ENCODE measurements at places on chromosomes 6 and 20.
A peak's percentile ranks its signal among the peaks of the same experiment; 100 is the strongest.

DNA sequence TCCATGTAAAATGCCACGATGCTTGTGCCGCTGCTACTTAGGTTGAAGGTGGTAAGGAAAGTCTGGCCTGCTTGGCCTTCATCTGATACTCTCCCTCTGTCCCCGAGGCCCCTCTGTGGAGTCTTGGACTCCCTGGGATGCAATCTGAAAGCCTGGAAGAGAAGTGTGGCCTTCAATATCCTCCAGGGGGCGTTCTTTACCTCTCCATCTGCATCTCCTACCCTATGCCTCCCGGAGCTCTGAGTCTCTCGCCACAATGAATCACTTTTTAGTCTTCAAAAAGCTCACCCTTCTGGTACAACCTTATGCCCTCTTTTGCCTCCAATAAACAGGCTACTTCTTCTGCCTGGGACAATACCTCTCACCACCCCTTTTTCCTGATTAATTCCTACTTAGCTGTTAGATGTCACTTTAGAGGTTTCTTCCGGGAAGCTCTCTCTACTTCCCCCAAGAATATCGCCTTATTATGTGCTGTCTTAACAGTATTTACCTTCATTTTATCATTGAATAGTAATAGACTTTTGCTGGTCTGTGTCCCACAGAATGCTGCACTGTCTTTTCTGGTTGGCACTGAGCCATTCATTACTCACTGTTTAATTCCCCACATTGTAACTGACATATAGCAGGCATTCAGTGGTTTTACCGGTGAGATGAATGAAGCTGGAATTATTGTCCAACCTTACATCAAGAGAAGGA is 13.9 kb upstream of the ATG5 start:
- peak; percentile 87 for DNase-seq

DNA sequence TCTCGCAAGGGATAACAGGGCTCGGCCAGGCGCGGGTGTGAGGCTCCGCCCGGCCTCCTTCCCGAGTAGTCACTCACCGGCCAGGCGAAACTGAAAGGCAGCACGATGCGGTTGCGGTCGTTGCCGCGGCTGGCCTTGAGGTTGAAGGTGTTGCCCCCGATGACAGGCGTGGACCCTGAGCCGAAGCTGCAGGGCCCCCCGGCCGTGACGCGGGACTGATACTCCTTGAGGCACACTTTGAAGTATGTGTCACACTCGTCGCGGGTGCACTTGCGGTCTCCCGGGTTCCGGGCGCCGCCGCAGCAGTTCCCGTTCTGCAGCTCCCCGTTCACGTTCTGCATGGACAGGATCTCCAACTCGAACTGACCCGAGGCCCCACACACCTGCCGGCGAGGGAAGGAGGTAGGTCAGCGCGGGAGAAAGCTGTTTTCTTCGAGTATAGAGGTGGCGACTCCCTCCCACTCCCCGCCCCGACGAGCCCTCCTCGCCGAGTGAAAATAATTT is 1.1 kb downstream of the JAG1 start:
- DNase-seq: peak; percentile 49

DNA sequence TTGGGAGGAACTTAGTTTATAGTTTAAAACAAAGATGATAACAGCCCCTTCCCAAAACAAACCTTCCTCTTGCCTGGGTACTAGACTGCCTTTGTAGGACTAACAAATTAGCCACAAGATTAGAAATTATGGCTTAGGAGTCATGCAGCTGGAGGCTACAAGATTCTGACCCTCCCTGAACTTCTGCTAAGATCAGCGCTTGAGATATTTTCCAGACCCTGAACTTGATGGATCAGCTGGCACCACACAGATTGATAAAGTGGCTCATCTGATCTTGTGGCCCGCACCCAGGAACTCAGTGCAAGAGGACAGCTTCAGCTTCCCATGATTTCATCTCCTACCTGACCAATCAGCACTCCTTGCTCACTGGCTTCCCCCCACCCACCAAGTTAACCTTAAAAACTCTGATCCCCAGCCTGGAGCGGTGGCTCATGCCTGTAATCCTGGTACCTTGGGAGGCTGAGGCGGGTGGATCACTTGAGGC is 5.9 kb upstream of the SERINC3 start:
- no peak for DNase-seq

GRCh38 chr6:107318100-107318736 is 141.1 kb downstream of the PDSS2 start:
- peak; percentile 49 for DNase-seq

GRCh38 chr6:130574146-130574545 is 208.3 kb downstream of the TMEM200A start:
- peak; percentile 70 for DNase-seq

DNA sequence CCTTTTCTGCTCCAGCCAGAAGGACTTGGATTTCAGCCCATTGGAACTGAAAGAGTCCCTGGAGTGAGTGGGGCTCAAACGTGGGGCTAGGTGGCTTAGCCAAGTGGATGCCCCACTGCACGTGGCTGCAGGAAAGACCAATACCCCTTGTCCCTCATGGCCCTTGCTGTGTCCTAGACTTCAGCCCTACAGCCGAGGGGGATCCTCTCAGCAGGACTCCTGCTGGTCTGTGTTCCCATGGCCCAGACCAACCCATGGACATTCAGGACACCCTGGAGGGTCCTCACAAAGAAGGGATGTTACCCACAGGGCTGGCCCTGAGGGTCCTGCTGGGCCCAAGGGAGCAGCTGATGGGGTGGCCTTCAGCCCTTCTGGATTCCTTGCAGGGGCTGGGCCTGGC is 30.0 kb upstream of the PHACTR3 start:
- no peak for DNase-seq

- no peak for DNase-seq
Measured at GRCh38 chr6:56940977-56941376, 13.9 kb upstream of the BEND6 start.

DNA sequence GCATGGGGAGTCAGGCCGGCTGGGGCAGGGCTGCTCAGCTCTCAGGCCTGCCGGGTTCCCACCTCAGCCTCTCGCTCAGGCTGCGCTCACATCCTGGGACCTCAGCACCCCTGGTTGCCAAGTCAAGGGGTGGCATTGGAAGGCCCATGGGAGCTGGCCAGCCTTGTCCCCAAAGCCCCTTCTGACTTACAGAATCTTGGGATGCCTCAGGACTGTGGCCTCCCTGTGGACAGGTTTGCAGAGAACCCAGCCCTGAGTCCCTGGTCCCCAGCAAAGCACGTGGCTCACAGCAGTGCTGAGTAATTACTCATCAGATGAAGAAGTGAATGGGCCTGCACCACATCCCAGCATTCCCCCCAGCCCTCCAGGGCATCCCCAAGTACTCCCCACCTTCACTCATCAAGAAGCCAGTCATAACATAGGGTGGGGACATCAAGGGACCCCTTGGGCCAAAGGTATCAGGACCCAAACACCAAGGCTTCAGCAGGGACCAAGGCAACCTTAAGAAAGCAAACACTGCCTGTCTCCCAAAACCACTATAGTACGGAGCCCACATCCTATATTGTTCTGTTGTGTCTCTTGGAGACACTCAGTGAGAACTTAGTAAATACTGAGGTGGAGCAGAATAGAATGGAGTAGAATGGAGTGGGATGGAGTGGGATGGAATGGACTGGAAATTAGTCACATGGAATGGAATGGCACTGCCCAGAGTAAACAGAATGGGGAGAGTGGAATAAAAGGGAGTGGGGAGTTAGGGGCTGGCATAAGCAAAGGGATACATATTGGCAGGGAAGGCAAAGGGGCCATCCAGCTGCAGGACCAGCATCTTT is 3.6 kb downstream of the PGC start:
- no peak for DNase-seq

- no peak for DNase-seq
Measured at GRCh38 chr6:28634761-28635546, 109.3 kb downstream of the GPX5 start.

GRCh38 chr6:3744901-3745470 is 6.5 kb downstream of the PXDC1 start:
- DNase-seq: no peak

DNA sequence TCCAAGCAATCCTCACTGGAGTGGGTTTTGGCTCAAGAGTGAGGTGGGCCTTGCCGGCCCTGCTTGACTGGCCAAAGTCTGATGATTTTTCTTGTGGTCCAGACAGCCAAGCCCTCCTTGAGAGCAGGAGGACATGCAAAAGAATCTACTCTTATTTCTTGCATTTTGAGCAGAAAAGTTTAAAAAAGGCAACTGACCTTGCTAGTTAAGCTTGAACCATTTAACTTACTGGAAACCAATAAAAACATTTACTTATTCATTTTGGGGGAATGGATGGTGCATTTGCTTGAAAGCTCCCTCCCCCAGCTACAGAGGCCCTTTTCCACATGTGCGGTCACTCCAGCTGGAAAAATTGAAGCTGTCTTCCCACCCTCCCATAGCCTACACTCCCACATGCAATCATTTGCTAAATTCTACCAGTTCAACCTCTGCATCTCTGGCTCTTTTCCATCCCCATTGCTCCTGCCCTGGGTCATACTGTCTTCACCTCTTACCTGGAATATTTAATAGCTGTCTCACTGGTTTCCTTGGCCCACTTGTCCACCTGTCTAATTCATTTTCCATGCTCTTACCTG is 527.9 kb downstream of the DHX35 start:
- no peak for DNase-seq

- DNase-seq: no peak
Measured at GRCh38 chr6:12393100-12393499, 102.9 kb downstream of the EDN1 start.

DNA sequence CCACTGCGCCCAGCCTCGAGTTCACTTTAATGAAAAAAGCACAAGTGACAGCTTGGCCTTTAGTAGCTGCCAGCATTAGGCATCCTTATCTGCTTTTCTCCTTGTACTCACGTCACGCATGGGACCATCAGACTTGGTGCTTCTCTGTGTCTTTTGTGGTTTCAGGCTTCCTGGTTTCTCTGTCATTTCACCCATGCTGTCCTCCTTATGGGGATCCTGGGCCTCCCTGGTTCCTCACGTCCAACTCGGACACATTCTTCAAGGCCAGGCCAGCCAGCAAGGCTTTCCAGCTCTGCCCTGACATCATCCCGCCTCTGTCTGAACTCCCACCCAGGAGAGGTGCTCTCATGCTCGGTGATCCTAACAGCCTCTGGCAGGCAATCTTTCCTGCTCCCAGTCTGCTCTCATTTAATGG is 83.2 kb downstream of the TIAM2 start:
- DNase-seq: no peak

GRCh38 chr6:2665146-2666070 is 85.3 kb downstream of the MYLK4 start:
- no peak for DNase-seq

- DNase-seq: peak; percentile 86
Measured at GRCh38 chr6:35425284-35425683, 26.9 kb upstream of the FANCE start.

- no peak for DNase-seq
Measured at GRCh38 chr6:118864341-118865099, 29.4 kb upstream of the ASF1A start.

DNA sequence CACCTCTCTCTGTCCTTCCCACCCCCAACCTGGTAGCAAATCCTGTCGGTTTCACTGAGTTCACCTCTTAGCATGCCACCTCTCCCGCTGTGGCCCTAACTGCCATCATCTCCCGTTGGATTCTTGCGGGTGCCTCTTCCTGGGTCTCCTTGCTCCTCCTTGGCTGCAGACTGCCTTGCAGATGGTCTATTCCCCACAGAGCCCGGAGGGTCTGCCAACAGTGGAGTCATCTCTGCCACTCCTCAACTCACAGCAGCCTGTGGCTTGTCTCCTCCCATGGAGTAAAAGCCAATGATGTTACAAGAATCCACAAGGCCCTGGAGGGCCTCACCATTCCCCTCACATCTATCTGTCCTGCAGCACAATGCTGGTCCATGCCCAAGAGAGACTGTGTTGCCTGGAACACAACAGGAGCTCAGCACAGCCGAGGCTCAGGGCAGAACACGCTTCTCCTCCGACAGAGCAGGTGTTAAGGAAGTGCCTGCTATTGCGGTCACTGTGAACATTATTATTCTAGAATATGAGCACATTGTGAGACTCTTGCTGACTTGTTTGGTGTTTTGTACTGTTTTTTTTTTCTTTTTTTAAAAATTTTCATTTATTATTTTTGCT is 241.8 kb upstream of the SULF2 start:
- DNase-seq: no peak

DNA sequence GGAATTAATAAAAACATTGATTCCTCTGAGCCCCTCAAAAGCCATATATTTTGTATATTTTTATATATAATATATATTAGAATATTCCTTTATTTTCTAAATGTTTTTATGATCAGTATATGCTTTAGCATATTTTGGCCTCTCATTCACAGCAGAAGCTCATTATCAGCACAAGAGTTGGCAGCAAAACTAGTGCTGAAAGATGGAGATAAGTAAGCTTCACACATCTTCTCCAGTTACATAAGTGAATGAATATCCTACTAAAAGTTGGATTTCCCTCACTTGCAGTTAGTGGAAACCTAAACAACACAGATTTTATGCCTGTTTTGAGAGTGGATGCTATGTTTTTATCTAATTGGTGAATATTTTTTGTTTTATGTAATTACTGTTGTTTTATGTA is 1303.8 kb upstream of the ADGRB3 start:
- no peak for DNase-seq

GRCh38 chr6:18293076-18293904 is 29.0 kb upstream of the DEK start:
- peak; percentile 52 for DNase-seq

GRCh38 chr20:57382516-57382915 is 8.7 kb upstream of the RBM38 start:
- DNase-seq: no peak

DNA sequence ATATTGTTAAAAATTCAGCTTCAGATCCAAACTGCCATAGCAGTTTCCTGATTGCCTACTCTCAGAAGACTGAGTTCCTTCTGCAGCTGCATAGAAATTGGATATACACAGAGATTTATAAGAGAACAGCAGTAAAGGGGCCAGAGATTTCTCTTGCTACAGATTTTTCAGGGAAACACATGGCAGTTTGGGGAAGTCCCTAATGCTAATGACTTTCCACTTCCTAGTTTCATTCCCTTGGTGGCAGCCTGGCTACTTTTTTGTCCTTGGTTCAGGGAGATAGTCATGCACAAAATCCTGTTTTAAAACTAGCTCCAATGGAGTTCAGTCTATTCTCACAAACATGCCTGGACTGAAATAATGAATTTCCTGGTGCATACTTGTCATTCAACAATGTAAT is 125.3 kb upstream of the PLCB4 start:
- no peak for DNase-seq

GRCh38 chr6:136992113-136992512 is 52.7 kb downstream of the IL20RA start:
- DNase-seq: no peak

DNA sequence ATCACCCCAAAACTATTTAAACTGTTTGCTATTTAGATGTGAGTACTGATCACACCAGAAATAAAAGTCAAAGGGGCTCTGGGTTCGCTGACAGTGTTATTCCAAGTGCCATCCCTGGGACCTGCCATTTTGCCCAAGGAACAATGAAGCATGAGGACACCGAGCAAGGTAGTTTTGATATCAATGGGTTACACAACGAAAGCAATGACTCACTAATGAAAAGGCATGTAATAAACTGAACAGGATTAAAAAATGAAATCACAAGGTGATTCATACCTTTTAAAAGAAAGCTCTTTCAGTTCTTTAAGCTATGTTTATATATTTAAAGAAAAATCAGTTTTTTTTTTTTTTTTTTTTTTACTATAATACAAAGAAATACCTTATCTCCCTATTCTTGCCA is 102.0 kb downstream of the HS3ST5 start:
- no peak for DNase-seq

GRCh38 chr20:19288636-19289035 is 76.2 kb downstream of the SLC24A3 start:
- DNase-seq: no peak

Measured in LHCN-M2 (cell line).